ENCODE measurements at places on chromosomes 3 and 15. TPM values are rescaled to one million over a fixed set of nuclear protein-coding genes. Genes with fewer than 3 reads are reported as not detected.

The ARL14 gene
- total RNA-seq = not detected

The MNS1 gene
- total RNA-seq = not detected

GRCh38 chr3:41131224-41131623 lies 68.1 kb upstream of the CTNNB1 start:
- no peak for DNase-seq

GRCh38 chr3:32641356-32641755 lies 43.6 kb upstream of the CNOT10 start:
- DNase-seq = no peak

GRCh38 chr3:28326458-28326926 lies 22.0 kb upstream of the ZCWPW2 start:
- peak; percentile 13 for DNase-seq

GRCh38 chr3:44409640-44410410 lies 67.6 kb downstream of the ZNF445 start:
- no peak for DNase-seq

DNA sequence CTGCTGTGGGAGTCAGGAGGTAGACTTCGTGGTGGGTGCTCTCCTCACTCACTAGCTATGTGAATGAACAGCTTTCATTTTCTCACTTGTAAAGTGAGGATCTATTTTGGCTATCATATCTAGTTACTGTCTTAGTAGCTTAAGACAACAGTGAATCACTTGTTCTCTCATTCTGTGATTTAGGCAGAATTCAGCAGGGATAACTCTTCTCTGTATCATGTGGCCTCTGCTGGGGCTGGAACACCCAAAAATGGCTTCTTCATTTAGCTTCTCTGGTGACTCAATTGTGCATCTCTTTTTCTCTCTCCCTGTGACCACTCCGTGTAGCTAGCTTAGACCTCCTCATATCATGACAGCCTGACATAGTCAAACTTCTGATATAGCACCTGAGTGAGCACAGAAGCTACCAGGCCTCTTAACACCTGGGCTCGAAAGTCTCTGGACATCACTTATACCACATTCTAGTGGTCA lies 68.4 kb downstream of the BFSP2 start:
- DNase-seq = no peak

- no peak for DNase-seq
These were observed 3.6 kb downstream of the ADAMTSL3 start for GRCh38 chr15:83657549-83657948.
